Hematopoietic multipotent progenitor cell treated with erythropoietin and hydrocortisone succinate and interleukin-3 and kit ligand, for 15 days (in vitro differentiated cells): ENCODE measurements at places on chromosomes 7 and 10.

GRCh38 chr10:99382176-99382575, 48.2 kb downstream of the GOT1 start:
- DNase-seq, result no peak

DNA sequence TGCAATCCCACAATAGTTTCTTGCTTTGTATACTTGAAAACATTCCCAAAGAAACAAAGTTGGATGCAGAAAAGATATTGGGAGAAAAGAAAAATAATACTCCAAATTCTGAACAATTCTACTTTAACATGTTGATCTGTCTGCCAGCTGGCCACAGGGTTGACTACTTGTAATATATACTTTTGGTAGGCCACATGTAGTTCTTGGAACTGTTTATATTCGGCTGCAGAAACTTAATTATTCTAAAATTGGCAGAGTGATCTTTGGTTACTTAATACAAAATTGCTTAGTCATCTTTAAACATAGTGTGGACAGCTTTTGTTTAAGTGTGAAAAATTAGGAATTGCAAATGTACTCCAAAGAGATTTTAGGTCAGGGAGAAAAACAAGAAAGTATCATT, 76.0 kb downstream of the CALD1 start:
- no peak for DNase-seq

- DNase-seq, result no peak
Observed at GRCh38 chr10:451021-451471, 238.4 kb downstream of the DIP2C start.

DNA sequence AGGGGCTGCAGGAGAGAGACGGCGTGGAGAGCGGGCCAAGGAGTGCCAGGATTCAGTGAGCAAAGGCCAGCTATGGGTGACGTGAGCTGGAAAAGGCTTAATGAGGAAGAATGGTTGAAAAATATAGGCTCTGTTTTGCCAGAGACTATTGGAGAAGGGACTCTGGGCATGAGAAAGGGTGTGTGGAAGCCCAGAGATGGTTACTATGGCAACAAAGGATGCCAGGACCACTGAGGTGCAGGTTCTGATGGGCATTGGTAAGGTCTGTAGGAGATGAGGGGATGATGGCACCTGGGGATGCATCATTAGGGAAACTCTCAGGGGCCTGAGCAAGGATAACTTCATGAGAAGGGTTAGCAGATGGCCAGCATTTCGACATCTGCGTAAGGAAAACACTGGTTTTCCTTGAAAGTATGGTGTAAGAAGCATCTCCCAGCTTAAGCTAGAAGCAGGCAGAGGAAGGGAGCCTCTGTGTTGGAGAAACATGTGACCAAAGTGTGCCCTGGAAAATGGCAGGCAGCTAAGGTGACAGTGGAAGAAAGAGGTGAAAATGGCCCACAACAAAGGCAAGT, 21.6 kb upstream of the FAM180A start:
- DNase-seq, result no peak

DNA sequence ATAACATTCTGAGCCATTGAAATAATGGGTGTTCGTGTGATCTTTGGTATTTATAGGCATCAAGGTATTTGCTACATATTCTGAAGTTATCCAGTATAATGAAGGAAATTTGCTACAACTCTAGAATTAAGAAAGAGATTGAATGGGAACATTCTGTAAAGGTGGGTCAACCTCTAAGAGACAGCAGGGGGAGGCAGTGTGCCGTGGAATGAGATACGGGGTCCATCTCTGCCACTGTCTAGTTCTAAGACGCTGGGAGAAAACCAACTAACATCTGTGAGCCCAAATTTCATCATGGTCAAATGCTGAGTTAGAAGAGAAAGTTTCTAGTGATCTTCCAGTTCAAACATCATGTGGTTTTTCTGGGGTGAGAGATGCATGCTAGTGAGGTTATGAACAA, 368.9 kb downstream of the SORCS1 start:
- DNase-seq, result no peak

GRCh38 chr7:15470825-15471668, 90.8 kb downstream of the AGMO start:
- no peak for DNase-seq

DNA sequence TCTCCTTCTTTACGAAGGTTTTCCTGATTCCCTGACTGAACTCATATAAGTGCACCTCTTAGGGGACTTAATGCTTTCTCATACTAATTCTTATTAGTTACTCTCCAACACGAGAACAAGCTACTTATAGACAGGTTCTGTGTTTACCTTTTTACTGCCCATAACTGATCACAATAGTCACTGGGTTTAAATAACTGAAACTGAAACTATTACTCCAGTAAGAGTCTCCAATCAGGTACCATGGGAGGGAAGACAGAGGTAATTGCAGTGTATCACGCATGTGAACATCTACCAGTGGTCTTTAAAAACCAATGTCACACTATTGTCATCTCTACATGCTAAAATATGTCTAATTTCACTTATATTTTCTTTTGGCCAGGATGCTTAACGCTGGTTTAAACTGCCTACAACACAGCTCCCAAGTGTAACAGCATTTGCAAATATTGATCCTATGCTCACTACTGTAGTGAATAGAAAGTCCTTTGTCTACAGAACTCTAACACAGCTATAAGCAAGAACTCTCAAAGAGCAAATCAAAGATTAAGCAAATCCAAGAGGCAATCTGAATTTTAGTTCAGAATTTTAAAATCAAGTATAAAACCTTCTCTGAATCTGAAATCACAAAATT, 3.6 kb downstream of the GDI2 start:
- DNase-seq, result no peak

DNA sequence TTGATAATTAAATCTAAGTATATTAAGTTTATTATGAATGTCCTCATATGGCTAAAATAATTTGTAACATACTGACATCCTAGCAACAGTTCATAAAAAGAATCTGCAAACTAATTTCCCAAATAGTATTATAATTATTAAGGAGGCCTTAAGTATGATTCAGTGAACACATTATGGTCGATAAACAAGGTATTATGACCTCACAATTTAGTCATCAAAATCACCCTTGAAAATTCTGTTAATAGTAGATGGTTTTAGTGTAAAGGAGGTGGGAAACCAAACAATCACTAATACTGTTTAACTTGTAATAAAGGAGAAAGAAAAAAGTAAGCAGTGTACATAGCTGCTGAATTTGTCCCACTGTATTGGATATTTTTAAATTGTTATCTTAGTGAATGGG, 2.1 kb downstream of the ETV1 start:
- no peak for DNase-seq

GRCh38 chr7:2172311-2173188, 60.2 kb downstream of the MAD1L1 start:
- DNase-seq, result no peak

DNA sequence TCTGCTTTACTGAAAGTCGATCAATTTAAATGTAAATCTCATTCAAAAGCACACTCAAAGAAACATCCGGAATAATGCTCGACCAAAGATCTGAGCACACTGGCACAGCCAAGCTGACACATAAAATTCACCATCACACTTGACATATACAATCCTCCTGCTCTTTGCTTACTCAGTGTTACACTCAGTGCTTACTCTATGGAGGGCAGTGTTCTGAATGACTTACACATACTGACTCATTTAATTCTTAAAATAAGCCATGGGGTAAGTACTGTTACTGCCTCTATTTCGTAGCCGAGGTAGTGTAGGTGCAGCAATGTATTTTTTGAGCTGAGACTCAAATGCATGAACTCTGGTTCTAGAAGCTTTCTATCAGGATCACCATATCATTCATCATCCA, 421.5 kb upstream of the LRRN3 start:
- DNase-seq, result no peak

GRCh38 chr10:116210588-116211346, 62.2 kb downstream of the GFRA1 start:
- no peak for DNase-seq

GRCh38 chr7:126436213-126436868, 816.4 kb downstream of the GRM8 start:
- no peak for DNase-seq

DNA sequence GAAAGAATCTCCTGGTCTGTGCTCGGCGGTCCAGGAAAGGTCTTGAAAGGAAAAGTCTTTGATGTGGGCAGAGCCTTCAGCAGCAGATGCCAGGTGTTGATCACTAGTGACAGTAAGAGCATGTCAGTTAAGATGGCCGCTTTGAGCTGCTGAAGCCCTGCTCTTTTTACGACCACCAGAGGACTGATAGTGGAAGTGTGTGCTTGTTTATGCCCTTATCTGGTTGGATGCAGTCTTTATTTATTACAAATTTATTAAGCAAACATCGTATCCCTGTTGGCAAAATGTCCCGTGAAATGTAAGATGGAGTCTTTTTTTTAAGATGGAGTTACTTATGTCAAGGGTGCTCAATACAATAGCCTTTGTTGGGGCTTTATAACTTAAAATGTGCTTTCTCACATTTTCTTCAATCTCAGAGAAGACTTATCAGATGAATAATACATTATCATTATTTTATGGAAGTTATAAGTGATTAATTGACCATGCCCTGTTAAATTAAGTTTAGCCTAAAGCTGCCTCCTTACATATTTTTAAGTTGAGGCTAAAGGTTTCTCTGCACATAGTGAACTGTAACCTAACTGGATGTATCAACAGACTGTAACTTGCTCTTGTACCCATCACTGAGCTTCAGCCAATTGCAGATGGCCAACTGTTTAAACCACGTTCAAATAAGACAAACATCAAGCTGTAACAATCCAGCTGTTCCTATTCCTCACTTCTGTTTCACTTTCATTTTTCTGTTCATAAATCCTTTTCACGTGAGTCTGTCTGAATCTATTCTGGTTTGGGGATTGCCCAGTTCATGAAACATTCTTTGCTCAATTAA, 97.4 kb upstream of the PIK3CG start:
- DNase-seq, result no peak

GRCh38 chr7:44531421-44532380, 9.4 kb downstream of the NPC1L1 start:
- DNase-seq, result no peak

- DNase-seq, result no peak
Observed at GRCh38 chr10:62175251-62175650, 93.4 kb downstream of the RTKN2 start.

GRCh38 chr10:83012866-83013265, 1126.4 kb upstream of the GHITM start:
- DNase-seq, result no peak

GRCh38 chr7:147664541-147664940, 926.0 kb upstream of the C7orf33 start:
- DNase-seq, result no peak

GRCh38 chr7:18541181-18541870, 45.8 kb downstream of the HDAC9 start:
- no peak for DNase-seq

- DNase-seq, result no peak
Observed at GRCh38 chr10:83931669-83932068, 207.6 kb upstream of the GHITM start.

GRCh38 chr10:110730345-110731050, 86.4 kb downstream of the RBM20 start:
- DNase-seq, result no peak

GRCh38 chr7:25192043-25192442, 36.2 kb downstream of the NPVF start:
- no peak for DNase-seq

DNA sequence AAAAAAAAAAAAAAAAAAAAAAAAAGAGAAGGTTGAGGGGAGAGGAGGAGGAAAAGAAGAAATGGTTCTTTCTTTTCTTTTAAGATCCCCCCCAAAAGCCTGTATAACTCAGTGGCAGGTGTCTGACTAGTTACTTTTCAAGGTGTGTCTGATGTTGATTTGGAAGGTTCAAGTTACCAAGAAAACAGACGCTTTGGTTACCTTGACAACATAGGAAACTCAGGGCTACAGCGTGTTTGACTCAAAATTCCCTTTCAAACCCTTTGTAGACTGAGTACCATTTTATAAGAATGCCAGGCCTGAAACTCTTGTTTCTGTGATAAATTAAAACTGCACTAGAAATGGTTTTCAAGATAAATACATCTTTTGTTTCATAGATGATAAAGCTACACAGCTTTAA, 286.8 kb downstream of the SKIDA1 start:
- no peak for DNase-seq

DNA sequence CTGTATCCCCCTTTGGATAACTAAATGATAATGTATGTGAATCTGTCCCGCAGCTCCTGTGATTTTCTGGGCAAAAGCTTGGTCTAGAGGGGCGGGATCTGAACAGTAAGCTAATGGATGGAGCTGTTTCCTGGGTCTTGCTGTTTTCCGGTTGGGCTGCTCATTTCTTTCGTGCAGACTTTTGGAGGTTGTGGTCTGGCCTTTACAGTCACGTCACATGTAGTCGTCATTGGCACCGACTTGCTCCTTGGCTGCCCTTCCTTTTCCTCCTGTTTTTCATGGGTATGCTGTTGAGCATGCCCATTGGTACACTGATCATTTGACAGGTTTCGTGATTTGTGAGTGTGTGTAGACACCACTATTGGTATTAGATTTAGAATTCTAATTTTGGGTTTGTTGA, 2.0 kb downstream of the FBH1 start:
- DNase-seq, result no peak

DNA sequence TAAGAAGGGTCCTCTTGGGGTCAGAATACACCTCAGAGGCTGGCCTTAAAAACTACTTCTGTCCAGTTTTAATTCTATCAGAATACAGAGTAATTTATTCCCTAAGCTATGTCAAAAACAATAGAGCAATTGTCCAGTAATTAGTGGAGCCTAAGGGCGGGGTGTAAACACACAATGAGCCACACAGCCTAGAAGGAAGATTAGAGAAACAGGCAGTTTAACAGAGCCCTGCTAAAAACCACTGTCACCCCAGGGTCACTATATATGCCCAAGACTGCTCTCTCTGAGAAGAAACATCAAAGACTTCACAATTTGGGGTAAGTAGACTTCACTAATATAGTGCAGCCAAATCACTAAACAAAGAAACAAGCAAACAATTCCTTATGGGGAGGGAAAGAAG, 27.2 kb upstream of the WNT2 start:
- no peak for DNase-seq

DNA sequence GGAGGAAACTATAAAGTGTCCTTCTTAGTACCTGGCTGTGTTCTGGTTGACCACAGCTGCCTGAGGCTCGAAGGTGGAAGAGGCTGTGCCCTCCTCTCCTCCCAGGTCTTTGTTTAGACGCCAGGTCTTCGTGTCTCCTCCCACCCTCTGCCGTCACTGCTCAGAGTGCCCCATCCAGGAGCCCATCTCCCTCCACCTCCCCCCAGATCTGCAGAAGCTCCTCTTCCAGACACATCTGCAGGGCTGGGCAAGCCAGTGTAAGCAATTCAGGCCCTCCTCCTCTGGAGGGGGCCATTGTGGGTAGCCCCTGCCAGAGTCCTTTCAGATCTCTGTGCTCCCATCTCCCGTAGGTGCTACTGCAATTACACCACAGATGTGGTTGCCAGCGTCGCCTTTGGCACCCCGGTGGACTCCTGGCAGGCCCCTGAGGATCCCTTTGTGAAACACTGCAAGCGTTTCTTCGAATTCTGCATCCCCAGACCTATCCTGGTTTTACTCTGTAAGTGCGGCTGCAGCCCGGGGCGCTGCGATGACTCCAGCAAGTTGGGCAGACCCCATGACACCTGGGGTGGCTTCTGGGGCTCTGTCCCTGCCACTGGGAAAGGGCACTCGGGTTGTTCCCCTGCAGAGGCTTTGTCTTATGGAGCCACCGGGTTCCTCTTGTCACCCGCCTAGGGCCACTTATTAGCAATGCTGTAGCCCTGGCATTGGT, 107.5 kb downstream of the PARP12 start:
- DNase-seq, result no peak

- no peak for DNase-seq
Observed at GRCh38 chr10:31749981-31750840, 178.4 kb downstream of the ARHGAP12 start.
